SHP77 treated with DMSO at 0.1 percent for 48 hours (cell line): ENCODE measurements at places on chromosomes 12 and 14.
A peak's percentile ranks its signal among the peaks of the same experiment; 100 is the strongest.

DNA sequence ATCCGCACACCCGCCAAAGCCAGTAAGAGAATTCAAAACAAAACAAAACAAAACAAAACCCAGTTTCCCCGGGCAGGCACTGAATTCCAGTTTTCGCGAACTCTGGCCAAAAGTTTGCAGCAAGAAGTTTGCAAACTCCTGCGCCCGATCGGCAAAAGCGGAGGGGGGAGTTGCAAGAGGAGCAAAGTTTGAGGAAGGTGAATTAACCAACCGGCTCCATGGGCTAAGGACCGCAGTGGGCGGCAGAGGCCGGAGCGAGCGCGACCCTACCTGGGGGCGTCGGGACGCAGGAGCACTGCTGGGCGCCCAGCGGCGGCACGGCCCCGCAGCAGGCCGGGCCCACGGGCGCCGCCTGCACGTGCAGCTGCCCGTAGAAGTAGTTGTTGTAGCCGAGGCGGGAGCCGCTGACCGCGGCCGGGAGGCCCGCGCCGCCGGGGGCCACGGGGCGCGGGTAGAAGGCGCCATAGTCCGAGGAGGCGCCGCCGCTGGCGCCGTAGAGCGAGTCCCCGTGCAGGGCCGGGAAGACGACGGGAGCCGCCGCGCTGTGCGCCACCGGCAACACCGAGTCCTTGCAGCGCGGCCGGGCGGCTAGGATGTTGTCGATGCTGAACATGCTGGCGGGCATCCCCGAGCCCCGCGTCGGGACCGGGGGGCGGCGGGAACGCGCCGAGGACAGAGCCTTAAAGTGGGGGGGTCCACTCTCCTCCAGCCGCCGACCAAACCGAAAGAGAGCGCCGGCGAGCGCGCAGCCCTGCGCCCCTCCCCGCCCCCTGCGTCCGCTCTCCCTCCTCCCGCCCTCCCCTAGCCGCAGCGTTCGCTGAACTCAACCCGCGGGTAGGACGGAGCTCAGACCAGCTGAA is at the start of gene GSC:
GSC (minus strand) TSS at position 723 of the 860 bp plus-strand sequence; CDS start at position 625, 98 bp downstream.
- no peak for DNase-seq

DNA sequence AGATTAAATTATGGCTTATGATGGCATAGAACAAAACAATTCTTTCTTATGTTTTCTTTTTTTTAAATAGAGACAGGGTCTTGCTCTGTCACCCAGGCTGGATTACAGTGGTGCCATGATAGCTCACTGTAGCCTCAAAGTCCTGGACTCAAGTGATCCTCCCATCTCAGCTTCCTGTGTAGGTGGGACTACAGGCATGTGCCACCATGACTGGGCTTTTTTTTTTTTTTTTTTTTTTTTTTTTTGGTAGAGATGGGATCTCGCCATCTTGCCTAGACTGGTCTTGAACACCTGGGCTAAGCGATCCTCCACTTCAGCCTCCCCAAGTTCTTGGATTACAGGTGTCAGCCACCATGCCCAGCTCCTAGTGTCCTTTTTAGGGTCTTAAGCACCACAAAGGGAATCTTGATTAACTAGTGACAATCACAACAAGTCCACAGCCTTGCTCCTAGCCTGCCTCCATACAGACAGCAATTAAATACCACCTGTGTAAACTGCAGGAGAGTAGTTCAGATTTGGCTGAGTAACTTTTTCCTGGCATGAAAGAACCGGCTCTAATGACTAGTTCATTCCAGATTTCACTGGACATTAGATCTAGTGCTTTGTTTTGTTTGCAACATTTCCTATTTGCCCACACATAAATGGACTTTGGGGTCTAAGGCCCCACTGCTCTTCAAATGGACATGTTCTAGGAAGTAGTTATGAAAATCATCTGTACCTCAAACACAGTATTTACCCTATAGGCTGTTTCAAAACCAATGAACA is 61.6 kb downstream of the SH2B3 start:
- DNase-seq, result no peak

- DNase-seq, result no peak
These were observed 87.2 kb upstream of the NCOR2 start for GRCh38 chr12:124654666-124655047.

DNA sequence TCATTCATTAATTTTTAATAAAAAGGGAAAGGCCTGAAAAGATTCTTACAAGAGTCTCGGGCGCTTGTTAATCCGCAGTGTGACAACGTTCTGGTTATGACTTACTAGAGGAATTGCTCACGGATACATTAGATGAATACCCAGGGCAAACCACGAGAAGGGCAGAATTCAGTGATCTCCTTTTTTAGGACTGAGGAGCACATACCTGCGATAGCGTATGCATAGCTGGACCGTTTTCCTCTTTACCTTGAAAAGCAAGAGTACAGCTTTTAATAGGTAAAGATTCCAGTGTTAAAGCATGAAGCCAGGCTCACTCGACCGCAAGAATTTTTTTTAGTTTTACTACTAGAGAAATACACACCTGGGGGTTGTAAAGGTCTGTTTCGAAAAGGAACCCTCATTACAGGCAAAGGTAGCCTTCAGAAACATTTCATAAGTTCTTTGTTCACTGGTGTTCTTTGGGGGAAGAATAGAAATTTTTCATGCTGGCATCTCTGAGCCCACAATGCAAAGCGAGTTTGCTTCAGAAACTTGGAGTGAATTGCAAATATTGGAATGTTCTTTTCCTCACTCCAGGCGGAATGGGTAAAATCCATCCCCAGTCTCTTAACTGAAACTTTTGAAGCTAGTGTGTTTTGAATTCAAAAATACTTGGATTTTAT is 953 bp downstream of the MAPK1IP1L start:
- DNase-seq, result no peak

DNA sequence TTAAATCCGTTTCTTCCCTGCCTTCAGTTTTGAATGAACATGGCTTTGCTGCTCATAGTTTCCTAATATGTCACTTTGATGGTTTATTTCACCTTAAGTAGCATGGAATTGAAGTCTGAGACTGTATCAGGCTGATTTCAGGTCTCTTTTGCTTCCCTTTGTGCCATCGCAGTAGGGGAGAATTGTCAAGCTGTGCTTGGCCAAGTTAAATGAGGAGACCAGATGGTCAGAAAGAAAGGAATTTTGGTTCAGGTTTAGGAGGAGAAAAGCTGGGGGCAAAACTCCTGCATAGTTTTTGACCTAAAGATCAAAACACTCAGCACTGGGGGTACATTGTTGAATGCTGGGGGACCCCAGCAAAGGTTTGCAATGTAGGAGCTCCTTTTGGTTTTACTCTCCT is 398.4 kb downstream of the NUAK1 start:
- no peak for DNase-seq

DNA sequence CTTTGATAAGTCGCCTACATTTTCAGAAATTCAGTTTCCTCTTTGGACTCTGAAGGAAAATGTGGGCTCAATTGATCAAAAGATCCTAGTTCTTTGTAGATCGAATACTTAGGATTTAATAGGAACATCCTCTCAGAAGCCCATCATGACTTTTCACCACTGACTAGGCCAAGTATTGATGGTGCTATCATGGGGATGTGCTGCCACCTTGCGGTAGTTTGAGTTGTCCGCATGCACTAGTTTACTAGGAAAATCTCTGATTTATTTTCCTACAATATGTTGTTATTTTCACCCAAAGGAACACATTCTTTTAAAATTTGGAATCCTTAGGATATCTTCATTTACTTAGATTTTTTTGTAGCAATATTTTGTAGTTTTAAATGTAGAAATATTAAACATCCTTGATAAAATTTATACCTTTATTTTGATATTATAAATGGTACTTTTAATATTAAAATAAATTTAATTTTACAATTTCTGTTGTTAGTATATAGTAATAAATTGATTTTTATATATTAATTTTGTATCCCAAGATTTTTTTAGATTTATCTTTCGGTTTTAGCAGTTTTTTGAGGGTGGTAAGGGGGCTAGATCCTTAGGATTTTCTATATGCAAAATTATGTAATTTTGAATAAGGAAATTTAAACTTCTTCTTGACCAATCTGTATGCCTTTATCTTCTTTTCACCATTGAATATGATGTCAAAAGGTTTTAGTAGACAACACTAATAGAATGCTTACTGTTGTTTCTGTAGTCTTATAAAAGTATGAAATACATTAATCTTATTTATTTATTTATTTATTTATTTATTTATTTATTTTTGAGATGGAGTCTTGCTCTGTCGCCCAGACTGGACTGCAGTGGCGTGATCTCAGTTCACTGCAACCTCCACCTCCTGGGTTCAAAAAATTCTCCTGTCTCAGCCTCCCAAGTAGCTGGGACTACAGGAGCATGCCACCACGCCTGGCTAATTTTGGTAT is 52.9 kb upstream of the OR9K2 start:
- peak; percentile 7 for DNase-seq

DNA sequence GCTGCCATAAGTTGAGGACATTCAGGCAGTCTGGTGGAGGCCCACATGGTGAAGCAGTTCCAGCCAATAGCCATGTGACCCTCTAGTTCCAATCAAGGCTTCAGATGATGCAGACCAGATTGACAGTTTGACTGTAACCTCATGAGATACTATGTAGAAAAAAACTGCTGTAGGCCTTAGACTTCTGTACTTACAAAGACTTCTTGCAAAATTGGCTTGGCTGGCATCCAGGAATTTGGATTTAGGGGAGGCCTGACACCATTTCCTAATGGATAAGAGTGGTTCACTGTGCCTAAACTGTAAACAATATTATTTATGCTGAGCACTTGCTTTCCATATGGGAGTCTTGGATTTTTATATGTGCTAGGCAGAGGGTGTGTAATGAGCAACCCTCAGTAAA is 76.4 kb downstream of the RGS6 start:
- DNase-seq, result no peak

- DNase-seq, result no peak
These were observed 4.0 kb downstream of the FBXL14 start for GRCh38 chr12:1590221-1590979.

- DNase-seq, result no peak
These were observed 3.0 kb upstream of the FOXN3 start for GRCh38 chr14:89419973-89420482.

GRCh38 chr12:26346736-26347135 is 151.4 kb downstream of the SSPN start:
- no peak for DNase-seq

DNA sequence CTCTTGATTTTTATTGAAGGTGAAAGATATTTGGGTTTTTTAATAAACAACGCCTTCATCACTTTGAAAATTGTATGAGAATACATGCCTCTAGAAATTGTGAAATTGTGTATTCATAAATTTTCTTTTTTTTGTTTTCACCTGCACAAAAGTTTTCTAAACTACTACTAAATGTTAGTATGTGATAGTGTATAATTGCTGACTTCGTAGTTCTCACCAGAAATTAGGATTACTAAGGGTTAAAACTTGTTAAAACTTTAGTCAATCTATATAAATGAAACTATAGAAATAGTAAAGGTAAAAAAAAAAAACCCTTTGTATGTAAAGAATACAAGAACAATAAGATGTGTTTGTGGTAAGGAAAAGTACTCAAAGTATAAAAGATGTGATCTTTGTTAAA is 496.5 kb upstream of the ATP2B1 start:
- no peak for DNase-seq

GRCh38 chr12:101299346-101299745 is 19.4 kb downstream of the UTP20 start:
- no peak for DNase-seq
